HEK293T (cell line): ENCODE measurements at places on chromosomes 16 and 17.

GRCh38 chr17:78705071-78705470, 77.0 kb downstream of the CYTH1 start:
- DNase-seq = no peak

DNA sequence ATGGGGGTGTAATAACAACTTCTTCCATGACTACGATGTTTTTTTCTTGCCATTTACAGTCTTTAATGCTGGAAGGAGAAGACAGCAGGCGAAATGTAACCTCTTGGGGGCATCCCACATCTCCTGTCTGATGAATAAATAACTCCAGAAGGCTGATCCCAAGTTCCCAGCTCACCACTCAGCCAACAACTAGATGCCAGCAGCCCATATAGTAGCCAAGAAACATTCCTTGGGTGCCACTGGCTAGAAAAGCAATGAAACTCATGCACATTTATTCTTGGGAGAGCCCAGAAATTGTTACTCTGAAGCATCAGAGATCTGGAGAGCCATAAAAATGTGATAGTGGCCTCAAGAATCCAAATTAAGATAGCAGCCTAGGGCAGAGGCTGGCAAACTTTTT, 22.7 kb upstream of the TMEM101 start:
- no peak for DNase-seq

DNA sequence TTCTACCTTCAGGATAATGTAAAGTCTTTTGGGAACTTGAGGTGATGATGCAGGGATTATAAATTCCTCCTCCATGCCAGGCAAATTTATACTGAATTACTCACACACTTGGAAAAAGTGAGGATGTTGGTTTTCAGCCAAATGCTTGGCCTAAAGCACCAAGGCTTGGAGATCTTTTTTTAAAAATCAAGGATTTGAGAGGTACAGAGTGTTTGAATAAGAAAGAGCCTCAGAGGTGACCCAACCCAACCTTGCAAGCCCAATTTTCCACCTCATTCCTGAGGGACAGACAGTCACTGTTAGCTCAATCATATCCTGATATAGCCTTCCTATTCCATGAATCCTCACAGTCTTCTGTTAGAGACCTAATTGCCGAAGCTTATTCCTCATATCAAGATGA, 14.0 kb downstream of the GRIN2A start:
- DNase-seq = no peak

DNA sequence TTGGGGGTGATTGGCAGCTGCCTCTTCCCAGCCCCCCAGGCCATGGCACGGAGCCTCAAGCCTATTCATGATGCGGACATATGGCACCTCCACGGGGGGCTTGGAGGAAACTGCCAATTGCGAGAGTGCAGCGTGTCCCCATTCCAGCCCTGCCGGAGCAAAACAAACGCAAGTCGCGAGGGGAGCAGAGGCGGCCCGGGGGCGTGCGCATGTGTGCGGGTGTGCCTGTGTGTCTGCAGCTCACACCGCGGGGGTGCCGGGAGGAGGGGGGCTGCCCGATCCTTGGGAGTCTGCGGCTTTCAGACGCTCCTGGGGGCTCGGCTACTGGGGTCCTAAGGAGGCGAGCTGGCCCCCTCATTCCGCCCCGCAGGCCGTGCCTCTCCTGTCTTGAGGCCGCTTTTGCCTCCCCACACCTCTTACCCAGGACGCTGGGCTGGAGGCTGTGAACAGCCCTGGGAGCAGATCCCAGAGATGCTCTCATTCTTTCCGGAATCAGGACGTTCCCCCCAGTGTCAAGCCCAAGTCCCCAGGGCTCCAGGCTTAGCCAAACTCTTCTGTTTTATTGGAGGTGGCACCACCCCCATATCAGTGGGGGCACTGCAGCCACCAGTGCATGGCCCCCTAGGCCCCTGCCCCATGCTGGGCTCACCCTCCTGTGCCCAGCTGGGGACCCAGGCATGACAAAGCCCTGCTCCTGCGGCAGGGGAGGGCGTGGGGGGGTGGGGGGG, 29.1 kb downstream of the ENDOV start:
- DNase-seq = no peak

DNA sequence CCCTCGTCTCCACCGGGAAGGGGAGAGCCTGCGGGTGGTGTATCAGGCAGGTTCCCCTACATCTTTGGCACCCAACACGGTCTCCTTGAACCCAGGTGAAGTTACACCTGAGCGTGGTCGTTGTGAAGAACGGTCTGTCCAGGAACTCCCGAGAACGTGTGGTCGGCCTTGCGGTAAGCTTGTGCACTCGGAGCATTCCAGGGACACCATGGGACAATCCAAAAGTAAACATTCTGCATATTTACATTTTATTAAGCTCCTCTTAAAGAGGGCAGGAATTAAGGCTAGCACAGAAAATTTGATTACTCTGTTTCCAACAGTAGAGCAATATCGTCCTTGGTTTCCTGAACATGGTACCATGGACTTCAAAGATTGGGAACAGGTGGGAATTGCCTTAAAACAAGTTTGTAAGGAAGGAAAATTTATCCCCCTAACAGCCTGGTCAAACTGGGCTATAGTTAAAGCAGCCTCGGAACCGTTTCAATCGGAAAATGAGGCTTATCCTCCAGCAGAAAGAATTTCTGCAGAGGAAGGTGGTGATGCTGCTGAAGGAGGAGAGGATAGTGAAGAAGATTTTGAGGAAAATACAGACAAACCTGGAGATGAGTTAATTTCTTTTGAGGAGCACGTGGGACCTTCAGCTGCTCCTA, 18.2 kb downstream of the ALOX15B start:
- no peak for DNase-seq

- DNase-seq = no peak
Observed at GRCh38 chr17:7831233-7831632, 2.8 kb upstream of the KDM6B start.
